Gastroesophageal sphincter (tissue), 4 donors: ENCODE measurements at places on chromosomes 1 and 21. TPM values are rescaled to one million over a fixed set of nuclear protein-coding genes. Genes with fewer than 3 reads are reported as not detected.

DNA sequence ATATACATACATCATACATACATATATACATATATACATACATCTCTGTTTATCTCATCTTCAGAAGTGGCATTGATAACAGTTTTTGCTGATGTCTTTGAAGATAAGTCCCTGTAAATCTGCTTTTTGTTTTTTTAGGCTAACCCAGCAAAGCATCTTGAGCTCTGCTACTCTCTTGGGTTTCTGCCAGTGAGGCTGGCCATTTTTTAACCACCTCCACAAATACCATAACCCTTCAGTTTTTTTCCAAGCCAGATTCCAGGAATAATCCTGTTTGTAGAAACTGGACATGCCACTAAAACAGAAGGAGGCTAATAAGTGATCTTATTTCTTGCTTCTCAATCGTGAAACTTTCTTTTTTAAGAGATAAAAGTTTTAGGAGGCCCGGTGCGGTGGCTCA, 21.6 kb downstream of the SDHC start:
- ATAC-seq: no peak
- H3K27ac ChIP-seq: no peak overlapping the region
- peaks cover 90% of the 10 kb centered on the region for H3K36me3 ChIP-seq
- no peak overlapping the region for H3K4me3 ChIP-seq

- H3K27me3 ChIP-seq: no peaks in the 10 kb centered on the region
- H3K36me3 ChIP-seq: peaks cover 5% of the 10 kb centered on the region
- peaks cover 36% of the 10 kb centered on the region for H3K4me1 ChIP-seq
- peak overlapping the region; percentile 93 for H3K4me3 ChIP-seq
- ATAC-seq: no peak
Observed at GRCh38 chr1:156124557-156125483, 10.3 kb downstream of the LMNA start.

GRCh38 chr21:28344985-28345384, 647.7 kb downstream of the LTN1 start:
- no peak overlapping the region for H3K4me3 ChIP-seq
- no peaks in the 10 kb centered on the region for H3K27me3 ChIP-seq
- no peaks in the 10 kb centered on the region for H3K4me1 ChIP-seq
- no peak for ATAC-seq
- H3K27ac ChIP-seq: no peak overlapping the region

The C2CD4D gene
- total RNA-seq: not detected

The ACTL8 gene
- not detected for total RNA-seq

The RO60 gene
- total RNA-seq: 148 TPM

DNA sequence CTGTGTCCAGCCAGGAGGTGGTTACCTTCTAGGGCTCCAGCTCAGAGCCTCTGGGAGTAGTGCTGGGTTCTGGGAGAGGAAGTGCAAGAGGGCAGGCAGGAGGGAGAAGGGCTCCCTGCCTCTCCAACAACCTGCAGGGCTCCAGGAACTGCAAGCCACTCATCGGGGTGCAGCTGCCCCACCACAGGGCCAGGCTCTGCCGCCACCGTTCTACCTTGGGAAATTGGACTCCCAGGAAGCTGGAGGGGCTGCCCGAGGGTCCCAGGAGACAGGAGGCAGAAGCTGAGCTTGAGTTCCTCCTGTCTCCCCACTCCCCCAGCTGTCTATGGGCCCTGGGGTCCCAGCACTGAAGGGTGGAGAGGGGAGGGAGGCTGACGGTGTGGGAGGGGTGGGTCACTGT, 7.4 kb upstream of the PRDM16 start:
- H3K27ac ChIP-seq: no peak overlapping the region
- H3K36me3 ChIP-seq: no peaks in the 10 kb centered on the region

- H3K27me3 ChIP-seq: no peaks in the 10 kb centered on the region
- no peak for ATAC-seq
- no peak overlapping the region for H3K27ac ChIP-seq
- H3K4me1 ChIP-seq: peaks cover 29% of the 10 kb centered on the region
- no peaks in the 10 kb centered on the region for H3K36me3 ChIP-seq
Observed at GRCh38 chr1:212565079-212565478, 43.5 kb upstream of the ATF3 start.

- H3K27me3 ChIP-seq: peaks cover 37% of the 10 kb centered on the region
- H3K27ac ChIP-seq: no peak overlapping the region
- no peaks in the 10 kb centered on the region for H3K36me3 ChIP-seq
- no peak overlapping the region for H3K4me3 ChIP-seq
- H3K4me1 ChIP-seq: peaks cover 14% of the 10 kb centered on the region
Observed at GRCh38 chr1:47562147-47562546, 124.3 kb downstream of the FOXD2 start.

DNA sequence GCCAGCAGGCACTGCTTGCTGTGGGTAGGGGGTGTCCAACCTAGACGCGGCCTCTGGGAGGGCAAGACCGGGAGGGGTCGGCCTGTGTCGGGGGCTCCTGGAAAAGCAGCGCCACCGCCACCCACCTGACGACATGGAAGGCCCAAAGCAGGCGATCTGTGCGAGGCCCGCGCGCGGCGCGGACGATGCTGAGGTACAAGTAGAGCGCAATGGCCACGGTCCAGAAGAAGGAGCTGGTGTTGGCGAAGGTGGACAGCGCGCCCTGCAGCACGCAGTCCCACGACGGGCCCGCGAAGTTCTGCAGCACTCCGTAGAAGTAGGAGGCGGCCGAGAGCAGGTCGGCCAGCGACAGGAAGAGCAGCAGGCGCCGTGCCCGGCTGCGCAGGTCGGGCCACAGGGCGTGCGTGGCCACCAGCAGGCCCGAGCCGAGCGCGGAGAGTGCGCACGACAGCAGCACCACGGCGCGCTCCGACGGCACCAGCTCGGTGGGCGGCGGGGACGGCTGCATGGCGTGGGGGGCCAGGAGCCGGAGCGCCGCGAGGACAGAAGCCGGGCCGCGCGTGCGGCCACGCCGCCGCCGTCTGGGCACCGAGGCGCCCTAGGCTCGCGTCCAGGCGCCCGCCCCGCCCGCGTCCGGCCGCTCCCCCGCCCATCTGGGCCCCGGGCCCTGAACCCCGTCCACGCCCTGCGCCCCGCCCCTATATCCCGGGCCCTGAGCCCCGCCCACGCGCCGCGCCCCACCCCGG, at the start of gene GPR157:
Gene GPR157, minus strand, starts transcription at position 583 of the 746 bp plus-strand sequence. Its CDS starts 75 bp downstream, at position 508.
- H3K36me3 ChIP-seq: no peaks in the 10 kb centered on the region
- peak within 1 kb of the TSS; percentile 60 for H3K27ac ChIP-seq
- H3K4me1 ChIP-seq: peaks cover 31% of the 10 kb centered on the region
- peak within 1 kb of the TSS; percentile 35 for H3K4me3 ChIP-seq
- no peaks in the 10 kb centered on the region for H3K27me3 ChIP-seq

DNA sequence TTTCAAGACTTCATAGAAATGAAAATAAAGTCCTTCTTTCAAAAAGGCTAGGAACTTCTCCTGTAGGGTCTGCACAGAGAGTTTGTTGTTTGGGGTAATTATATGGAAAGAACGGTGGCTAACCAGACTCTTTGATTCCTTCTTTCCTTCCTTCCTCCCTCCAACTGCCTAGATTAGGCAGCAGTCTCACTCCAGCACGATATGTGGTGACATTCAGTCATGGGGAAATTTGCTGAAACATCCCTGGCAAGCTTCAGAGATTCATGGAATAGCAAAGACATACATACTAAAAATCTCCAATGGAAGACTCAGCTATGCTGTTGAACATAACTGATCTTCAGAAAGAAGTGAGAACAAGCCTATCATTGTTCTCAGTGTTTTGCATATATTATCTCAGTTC, 4.3 kb downstream of the NTMT2 start:
- no peaks in the 10 kb centered on the region for H3K4me1 ChIP-seq
- H3K27me3 ChIP-seq: no peaks in the 10 kb centered on the region
- no peaks in the 10 kb centered on the region for H3K36me3 ChIP-seq
- H3K27ac ChIP-seq: no peak overlapping the region

GRCh38 chr21:37257511-37257966, 9.6 kb downstream of the VPS26C start:
- H3K27me3 ChIP-seq: no peaks in the 10 kb centered on the region
- peak overlapping the region; percentile 84 for H3K27ac ChIP-seq
- peaks cover 7% of the 10 kb centered on the region for H3K4me1 ChIP-seq
- no peaks in the 10 kb centered on the region for H3K36me3 ChIP-seq
- peak; percentile 50 for ATAC-seq
- peak overlapping the region; percentile 27 for H3K4me3 ChIP-seq

DNA sequence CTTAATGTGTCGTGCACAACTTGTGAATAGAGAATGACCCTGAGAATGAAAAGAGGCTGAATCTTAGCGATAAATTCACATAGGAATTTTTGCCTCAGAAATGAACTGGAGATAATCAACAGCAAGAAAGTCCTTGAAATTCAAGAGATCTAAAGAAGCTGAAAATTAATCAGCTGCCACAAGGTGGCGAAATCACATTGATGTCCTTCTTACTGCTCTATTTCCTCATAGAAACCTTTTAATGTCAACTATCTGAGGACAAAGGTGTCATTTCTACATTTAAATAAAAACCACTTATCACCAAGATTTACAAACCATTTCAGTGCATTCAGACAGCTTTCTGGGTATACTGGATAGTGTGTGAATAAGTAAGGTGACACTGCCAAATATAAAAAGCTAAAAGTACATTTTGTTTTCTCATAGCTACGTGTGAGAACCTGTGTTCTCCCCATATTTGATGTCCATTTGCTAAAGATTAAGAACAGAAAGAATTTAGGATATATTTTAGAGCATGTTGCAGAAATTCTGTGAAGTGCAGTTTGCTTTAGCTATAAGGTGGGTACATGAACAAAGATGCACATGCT, 485.3 kb upstream of the PTBP2 start:
- peak overlapping the region; percentile 26 for H3K27ac ChIP-seq
- H3K36me3 ChIP-seq: no peaks in the 10 kb centered on the region
- peak; percentile 34 for ATAC-seq
- peaks cover 9% of the 10 kb centered on the region for H3K4me1 ChIP-seq

The TSPEAR gene
- not detected for total RNA-seq

DNA sequence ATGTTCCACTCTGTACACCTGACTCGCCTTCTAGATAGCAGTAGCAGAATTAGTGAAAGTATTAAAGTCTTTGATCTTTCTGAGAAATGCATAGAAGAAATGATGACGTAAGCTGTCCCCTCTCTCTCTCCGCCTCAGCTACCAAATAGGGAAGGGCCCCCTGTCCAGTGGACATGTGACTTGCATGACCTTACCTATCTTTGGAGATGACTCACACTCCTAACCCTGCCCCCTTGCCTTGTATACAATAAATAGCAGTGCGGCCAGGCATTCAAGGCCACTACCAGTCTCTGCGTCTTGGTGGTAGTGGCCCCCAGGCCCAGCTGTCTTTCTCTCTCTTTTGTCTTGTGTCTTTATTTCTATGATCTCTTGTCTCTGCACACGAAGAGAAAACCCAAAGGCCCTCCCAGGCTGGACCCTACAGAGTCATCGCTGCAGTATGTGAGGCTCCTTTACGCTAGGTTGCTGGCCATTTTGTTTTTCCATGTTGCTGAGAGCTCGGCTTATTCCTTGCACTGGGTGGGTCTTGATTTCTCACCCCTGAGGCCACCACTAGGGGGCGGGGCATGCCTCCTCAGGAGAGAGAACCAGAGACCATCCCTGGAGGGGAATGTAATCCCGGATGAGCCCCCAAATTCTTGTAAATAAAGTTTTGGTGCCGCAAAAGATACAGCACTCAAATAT, 16.0 kb upstream of the ZBTB8B start:
- no peaks in the 10 kb centered on the region for H3K36me3 ChIP-seq
- H3K27me3 ChIP-seq: no peaks in the 10 kb centered on the region
- no peak overlapping the region for H3K27ac ChIP-seq

- peaks cover 20% of the 10 kb centered on the region for H3K27me3 ChIP-seq
- H3K27ac ChIP-seq: no peak overlapping the region
- no peak overlapping the region for H3K4me3 ChIP-seq
- no peak for ATAC-seq
- peaks cover 68% of the 10 kb centered on the region for H3K4me1 ChIP-seq
- H3K36me3 ChIP-seq: no peaks in the 10 kb centered on the region
Observed at GRCh38 chr1:228161866-228162265, 3.7 kb upstream of the IBA57 start.

DNA sequence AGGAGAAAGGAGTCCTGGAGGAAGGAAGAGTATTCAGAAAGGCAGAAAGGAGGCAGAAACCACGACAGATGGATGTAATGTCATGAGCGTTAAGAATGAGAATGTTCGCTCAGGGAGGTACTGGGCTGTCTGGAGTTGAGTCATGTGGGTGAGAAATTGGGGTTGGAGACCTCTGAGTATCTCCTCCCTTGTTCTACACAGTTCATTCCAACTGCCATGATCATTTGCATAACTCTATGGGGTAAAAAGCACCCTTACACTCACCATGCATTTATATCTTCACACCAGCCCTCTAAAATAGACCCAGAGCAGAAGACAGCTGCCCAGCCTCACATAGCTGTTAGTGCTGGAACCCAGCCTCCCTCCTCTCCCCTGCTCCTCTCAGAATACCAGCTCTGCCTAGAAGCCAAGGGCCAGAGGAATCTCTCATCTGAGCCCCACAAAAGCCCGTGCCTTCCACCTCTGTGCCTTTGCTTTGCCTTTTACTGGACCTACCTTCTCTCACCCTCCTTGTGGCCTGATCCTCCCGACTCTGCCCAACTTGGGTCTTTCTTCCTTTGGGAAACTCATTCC, 85.2 kb downstream of the BEND5 start:
- no peak overlapping the region for H3K27ac ChIP-seq
- H3K4me1 ChIP-seq: no peaks in the 10 kb centered on the region
- H3K27me3 ChIP-seq: peaks cover 5% of the 10 kb centered on the region
- no peak overlapping the region for H3K4me3 ChIP-seq
- no peak for ATAC-seq

DNA sequence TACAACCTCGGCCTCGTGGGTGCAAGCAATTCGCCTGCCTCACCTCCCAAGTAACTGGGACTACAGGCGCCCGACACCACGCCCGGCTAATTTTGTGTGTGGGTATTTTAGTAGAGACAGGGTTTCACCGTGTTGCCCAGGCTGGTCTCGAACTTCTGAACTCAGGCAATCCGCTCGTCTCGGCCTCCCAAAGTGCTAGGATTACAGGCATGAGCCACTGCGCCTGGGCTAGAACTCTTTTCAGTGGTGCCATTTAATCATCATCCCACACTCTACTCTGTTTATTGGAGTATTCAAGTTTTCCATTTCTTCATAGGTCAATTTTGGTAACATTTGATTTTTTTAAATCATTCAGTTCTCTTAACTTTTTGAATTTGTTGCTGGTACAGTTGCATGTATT, 101.3 kb downstream of the DHRS3 start:
- H3K36me3 ChIP-seq: no peaks in the 10 kb centered on the region
- H3K4me1 ChIP-seq: peaks cover 16% of the 10 kb centered on the region
- no peak for ATAC-seq

The NBL1 gene
- total RNA-seq: 203 TPM

GRCh38 chr21:17818186-17819113, 706 bp downstream of the C21orf91 start:
- no peaks in the 10 kb centered on the region for H3K4me1 ChIP-seq
- H3K36me3 ChIP-seq: peaks cover 19% of the 10 kb centered on the region
- H3K27me3 ChIP-seq: no peaks in the 10 kb centered on the region

The LYPD8 gene
- not detected for total RNA-seq

The RNPC3 gene
- total RNA-seq: 9.3 TPM

GRCh38 chr21:34510148-34511142, 1.6 kb downstream of the KCNE1 start:
- H3K27me3 ChIP-seq: no peaks in the 10 kb centered on the region
- peaks cover 15% of the 10 kb centered on the region for H3K4me1 ChIP-seq
- H3K36me3 ChIP-seq: no peaks in the 10 kb centered on the region
- peak; percentile 80 for ATAC-seq

The KIF26B gene
- total RNA-seq: 0.62 TPM

GRCh38 chr21:44982558-44983250, 42.9 kb downstream of the SLX9 start:
- H3K36me3 ChIP-seq: peaks cover 14% of the 10 kb centered on the region
- H3K4me1 ChIP-seq: no peaks in the 10 kb centered on the region
- H3K27me3 ChIP-seq: no peaks in the 10 kb centered on the region
- peak; percentile 22 for ATAC-seq
- no peak overlapping the region for H3K4me3 ChIP-seq
- H3K27ac ChIP-seq: peak overlapping the region; percentile 5
